ENCODE measurements at places on chromosomes 3 and 15.

DNA sequence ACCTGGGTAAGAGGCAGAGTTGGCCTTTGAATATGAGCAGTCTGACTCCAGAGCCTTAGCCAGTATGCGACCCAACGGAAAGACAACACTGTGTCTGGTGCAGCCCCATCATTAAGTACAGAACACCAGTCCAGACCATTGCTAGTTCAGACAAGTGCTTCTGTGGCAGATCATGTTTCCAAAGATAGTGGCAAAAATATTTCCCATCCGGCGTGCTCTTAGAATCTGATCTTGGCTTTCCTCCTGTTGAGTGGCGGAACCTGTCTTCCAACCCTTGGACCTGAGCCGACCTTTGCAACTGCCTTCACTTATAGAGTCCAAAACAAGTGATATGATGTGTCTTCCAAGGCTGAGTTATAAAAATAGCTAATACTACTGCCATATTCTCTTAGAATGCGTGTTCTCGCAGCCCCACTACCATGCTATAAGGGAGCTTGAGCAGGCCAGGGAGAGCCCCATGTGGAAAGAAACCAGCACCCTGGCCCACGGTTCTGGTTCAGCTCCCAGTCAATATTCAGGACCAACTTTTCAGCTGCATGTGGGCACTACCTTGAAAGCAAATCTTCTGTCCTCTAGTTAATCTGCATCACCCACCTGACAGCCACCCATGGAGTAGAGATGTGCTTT, 322.4 kb upstream of the SLCO3A1 start:
- no peak for DNase-seq

- DNase-seq: peak; percentile 56
Measured at GRCh38 chr15:96268442-96269204, 61.9 kb upstream of the NR2F2 start.

DNA sequence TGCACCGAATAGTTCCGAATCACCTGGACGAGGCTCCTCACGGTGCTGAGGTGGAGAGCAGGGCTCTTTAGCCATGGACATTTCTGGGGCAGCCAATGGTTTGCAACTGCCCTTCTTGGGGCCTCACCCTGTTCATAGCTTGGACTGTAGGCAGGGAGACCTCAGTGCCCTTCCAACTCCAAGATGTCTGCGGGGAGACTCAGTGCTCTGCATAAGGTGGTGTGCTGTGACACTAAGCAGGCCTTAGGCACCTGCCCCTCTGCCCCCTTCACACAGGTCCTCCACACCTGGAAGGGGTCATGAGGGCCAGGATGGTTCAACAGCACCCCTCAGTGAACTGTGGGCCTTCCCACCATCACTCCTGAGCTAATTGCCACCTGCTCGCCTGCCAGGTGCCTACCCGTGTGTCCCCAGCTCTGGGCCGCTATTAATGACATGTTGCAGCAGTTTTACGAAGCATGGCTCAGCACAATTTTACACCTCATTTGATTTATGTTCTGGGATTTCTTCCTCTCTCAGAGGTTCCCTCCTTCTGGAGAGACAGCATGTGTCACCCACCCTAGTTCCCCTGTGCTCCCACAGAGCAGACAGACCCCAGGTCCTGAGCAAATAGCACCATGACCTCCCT, 101.2 kb upstream of the SMAD3 start:
- no peak for DNase-seq

- DNase-seq: no peak
Measured at GRCh38 chr15:41966414-41966812, 5.9 kb downstream of the EHD4 start.

GRCh38 chr15:58070801-58071418, 5.4 kb upstream of the ALDH1A2 start:
- DNase-seq: peak; percentile 68

GRCh38 chr15:57290187-57290586, 86.1 kb upstream of the CGNL1 start:
- DNase-seq: no peak

DNA sequence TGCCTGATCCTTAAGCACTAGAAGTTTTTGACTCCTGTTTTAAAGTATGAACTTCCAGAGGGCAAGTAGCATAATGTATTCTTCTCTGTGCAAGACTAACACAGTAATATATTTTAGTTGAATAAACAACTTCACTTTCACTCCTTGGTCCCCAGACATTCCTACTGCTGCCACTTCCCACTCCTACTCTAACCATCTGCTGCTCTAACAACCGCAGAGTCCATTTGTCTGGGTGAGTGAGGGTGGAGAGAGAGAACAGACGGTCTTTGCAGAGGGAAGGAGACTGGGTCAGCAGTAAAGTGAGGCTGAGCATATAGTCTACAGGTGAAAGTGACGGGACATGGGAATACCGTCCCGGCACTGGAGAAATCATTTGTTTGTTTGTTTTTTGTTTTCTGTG, 301.0 kb upstream of the SLCO3A1 start:
- DNase-seq: no peak

DNA sequence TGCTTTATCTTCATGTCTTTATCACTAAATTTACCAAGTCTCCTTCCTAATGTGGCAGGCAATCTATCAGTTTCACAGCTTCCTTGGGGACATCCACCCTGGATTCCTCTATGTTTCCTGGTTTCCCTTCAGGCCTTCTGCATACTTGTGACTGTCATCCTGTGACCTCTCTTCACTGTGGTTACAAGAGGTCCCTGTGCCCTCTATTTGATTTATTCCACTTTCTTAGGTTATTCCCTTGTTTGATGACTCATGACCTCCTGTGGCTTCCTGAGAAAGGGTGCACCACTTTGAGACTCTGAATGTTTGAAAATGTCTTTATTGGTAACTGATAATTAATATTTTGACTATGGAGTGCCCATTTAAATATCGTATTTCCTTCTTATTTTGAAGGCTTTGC, 60.5 kb upstream of the KY start:
- peak; percentile 48 for DNase-seq
